ENCODE measurements at places on chromosomes 2 and 18.

GRCh38 chr2:142755191-142755590 is 122.3 kb upstream of the KYNU start:
- no peak for DNase-seq

GRCh38 chr2:121356058-121356640 is 71.1 kb upstream of the TFCP2L1 start:
- DNase-seq = no peak

DNA sequence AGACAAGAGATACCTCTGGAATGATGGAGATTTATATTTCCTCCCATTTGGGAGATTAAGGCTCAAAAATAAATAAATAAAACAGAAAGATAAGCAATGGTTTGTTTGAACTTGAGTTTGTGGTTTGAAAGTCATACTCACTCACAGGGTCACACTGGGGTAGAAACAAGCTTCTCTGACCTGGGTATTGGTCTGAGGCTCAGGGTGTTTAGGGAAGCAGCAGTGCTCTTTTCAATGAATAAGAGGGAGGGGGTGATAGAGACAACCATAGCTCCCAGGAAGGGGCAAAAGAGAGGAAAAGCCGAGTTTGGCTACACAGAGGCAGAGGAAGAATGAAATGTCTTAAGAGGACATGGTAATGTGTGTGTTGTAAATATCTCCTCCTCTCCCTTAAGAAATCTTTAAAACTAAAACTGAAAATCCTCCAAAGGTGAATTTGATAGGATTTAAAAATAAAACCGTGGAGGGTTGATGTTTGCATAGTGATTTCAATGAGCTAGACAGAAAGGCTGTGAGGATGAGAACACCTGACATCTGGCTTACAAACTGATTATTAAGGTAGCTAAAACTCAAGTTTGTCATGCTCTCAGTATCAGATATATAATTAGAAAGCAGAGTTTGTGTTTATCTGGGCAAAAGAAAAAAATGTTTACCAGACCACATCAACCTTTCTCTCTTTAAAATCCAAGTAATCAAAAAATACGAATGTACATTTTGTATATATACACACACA is 159.9 kb upstream of the TMEFF2 start:
- no peak for DNase-seq

DNA sequence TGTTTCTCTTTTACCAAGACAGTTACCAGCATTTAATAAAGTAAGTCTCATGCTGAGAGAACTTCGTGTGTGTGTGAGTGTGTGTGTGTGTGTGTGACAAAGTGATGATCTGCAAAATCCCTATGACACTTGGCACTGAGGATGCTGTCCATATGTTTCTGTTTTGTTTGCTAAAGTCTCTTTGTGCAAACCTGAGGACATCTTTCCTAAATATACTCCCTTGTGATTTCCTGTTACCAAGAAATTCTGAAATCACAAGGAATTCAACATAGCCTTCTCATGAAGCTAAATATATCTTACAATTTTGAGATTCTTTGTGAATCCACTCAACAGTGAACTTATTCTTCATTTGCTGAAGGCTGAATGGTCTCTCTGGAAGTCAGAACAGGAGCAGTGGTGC is 1359.7 kb upstream of the NRXN1 start:
- DNase-seq = no peak

DNA sequence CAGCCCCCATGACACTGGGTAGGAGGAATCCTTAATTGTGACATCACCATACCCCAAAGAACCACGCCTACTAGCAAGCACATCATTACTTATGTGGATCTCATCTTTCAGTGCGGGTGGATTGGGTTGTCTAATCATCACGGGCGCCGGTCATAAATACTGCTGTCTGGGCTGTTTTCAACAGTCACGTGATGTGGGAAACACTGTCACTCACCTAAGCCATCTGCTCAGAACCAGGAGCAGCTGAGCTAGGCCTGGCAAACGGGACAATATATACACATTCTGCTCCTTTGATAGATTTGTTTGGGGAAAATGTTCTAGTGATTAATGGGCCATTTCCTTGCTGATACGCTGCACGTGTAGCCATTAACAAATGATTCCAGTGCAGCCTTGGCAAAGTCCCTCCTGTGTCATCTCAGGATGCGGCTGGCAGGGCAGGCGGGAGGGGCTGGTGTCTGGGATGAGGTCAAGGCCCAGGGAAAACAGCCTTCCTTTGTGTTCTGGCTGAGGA is 145.9 kb upstream of the COPS8 start:
- DNase-seq = no peak

DNA sequence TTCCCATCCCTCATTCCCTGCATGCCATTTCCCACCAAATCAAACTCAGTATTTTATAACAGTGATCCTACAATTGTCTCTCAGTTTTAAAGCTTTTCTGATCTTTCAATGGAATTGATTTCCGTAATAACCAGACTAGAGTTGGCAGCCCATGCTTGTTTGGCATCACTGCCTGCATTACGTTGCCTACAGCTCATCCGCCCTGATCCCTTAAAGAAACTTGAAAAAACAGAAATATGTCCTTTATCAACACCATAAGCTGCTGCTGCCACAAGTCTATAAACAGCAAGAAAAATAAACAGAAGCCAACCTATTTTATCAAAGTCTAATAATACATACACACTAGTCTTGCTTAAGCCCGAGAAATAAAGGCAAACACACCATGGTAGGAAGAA is 331.0 kb downstream of the METTL4 start:
- DNase-seq = no peak

DNA sequence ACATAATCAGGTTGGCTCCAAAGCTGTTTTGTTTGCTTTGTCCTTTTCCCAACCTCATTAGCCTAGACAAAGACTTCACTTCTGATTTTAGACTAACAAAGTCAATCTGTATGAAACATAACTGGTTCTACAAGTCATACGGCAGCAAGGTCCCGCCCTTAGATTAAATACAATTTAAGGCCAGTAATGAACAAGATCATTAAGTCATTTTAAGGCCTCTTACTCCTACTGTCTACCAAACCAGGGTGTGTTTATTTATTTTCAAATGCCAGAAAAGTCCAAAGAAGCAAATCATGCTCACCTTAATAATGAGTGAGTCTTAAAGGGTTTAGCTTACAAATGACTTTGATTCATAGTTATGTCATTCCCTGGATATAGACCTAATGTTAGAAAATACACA is 148.4 kb upstream of the ACVR2A start:
- no peak for DNase-seq

DNA sequence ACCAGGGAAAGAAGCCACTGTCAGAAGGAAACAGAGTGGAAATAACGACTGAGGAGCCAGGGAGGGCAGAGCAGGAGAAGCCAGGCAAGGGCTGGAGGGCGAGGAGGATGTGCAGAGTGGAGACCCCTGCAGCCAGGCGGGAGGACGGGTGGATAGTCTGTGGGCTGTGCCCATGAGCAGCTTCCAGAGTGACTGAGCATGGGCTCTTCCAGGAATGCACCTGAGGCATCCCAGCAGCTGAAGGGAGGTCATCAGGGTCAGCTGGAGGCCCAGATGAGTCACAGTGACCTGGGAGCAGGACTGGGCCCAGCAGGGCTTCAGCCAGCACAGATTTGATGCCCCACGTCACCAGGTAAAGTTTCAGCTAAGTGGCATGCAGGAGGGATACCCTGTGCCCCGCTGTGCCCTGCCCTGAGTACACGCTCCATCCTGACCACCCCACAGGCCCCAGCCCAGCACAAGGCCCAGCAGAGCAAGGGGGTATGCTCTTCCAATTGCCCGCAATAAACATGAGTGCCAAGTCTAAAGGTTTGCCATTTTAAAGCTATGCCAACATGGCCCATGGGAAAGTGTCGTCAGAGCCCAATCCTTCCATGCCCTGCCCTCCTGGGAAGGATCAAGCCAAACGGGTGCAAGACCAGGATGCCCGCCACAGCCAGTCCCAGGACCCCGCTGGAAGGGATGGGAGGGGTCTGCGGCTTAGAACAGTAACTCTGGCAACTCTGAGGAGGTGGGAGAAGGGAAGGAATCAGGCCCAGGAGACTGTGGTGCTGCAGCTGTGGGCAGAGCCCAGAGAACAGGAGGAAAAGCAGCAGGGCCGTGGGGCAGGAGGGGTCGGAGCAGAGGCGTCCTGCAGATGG is 85.7 kb downstream of the SEPTIN10 start:
- DNase-seq = no peak

DNA sequence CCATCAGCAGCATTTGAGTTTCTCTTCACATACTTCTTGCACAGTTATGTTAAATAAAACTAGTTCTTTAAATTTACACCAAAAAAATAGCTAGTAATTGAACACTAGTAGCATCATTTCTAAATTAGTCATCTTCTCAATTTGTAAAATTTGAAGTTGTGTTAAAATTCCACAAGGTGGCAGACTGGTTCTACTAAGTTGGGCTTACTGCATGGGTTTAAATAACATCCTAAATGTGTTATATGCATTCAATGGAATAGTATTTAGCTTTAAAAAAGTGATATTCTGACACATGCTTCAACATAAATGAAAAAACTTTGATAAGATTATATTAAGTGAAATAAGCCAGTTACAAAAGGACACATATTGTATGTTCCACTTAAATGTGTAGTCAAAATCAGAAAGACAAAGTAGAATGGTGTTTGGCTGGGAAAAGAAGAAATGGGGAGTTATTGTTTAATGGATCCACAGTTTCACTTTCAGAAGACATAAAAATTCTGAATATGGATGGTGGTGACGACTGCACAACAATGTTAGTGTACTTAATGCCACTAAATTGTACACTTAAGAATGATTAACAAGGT is 28.7 kb upstream of the RPRD1A start:
- no peak for DNase-seq

- DNase-seq = no peak
These were observed 61.2 kb upstream of the FZD5 start for GRCh38 chr2:207830778-207831438.

- no peak for DNase-seq
These were observed 70.8 kb downstream of the SESTD1 start for GRCh38 chr2:179193759-179194394.

DNA sequence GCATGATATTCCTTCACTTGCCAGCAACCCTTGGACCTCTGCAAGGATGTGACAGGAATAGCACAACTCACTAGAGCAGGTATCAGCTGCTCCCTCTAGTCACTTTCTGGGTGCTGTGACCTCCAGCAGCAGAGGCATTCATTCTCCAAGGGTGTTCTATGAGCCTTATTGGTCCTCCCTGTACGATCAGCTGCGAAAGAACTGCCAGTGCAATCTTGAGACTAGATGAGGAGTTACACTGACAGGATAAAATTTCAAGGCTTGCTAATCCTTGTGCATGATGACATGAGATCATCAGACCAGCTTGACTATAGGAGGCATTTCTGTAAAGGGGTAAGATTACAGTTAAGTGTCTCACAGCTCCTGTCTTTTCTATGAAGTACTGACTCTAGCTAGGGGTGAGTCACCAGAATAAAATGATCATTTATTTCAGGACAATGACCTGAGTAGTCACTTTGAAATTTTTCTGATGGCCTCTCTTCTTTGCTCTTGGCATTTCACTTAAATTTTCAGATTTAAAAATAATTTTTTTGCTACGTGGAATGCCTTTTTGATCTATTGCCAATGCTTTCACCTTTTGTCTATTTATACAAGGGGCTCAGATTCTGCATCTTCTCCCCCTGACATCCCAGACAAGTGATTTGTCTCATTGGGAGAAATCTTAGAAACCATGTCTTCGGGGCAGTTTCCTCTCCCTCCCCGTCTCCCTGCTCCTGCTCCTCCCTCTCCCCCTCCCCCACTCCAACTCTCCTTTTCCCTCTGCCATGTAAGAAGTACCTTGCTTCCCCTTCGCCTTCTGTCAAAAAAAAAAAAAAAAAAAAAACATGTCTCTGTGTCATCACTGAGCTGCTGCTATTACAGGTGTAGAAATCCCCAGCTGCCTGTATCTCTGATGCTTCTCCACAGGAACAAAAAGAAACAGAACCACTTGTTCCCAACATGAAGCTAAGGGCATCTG is 49.2 kb upstream of the FRZB start:
- no peak for DNase-seq

All from cortex of kidney (tissue), 1 donor.